ENCODE measurements at places on chromosomes 5 and 9. TPM values are rescaled to one million over a fixed set of nuclear protein-coding genes. Genes with fewer than 3 reads are reported as not detected.

DNA sequence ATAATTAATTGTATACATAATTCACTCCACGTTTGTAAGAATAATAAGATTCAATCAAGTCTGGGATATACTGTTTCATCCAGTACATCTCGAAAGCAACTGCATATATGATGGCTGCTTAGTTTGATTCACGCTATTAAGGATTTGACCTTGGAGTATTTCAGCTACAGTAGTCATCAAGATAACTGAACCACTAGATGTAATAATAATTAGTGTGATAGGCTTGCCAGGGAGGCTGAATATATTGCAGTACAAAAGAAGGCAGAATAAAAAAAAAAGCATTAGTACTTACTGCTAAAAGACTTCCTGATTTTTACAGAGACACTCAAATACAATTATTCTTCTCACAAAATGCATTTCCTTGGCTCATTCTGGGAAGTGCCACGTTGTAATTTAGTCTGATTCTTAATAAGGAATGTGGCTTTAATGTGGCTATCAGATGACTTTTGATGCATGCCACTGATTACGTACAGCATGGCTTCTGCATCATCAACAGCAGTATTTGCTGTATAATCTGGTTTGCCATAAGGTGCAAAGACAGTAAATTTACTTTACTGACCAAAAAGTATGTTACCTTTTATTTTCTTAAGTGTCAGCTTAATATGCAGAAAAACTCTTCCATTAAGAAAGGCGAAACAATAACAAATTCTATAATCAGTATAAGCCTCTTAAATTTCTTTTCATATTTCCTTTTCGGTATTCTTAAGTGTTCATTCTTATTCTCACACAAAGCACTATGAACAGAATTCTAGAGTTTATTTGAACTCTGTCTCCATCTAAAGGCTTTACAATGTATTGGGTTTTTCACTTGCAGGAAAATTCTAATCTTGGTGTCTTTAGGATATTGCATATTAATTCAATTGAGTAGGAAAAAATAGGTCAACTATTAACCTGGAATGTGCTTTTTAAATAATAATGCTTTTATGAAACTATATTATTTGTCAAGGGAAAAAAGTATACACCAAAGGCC lies 166.4 kb downstream of the SLF1 start:
- no peaks in the 10 kb centered on the region for H3K36me3 ChIP-seq
- H3K4me1 ChIP-seq = no peaks in the 10 kb centered on the region
- H3K4me3 ChIP-seq = no peak overlapping the region
- peak; percentile 7 for DNase-seq
- no peak overlapping the region for H3K27ac ChIP-seq

DNA sequence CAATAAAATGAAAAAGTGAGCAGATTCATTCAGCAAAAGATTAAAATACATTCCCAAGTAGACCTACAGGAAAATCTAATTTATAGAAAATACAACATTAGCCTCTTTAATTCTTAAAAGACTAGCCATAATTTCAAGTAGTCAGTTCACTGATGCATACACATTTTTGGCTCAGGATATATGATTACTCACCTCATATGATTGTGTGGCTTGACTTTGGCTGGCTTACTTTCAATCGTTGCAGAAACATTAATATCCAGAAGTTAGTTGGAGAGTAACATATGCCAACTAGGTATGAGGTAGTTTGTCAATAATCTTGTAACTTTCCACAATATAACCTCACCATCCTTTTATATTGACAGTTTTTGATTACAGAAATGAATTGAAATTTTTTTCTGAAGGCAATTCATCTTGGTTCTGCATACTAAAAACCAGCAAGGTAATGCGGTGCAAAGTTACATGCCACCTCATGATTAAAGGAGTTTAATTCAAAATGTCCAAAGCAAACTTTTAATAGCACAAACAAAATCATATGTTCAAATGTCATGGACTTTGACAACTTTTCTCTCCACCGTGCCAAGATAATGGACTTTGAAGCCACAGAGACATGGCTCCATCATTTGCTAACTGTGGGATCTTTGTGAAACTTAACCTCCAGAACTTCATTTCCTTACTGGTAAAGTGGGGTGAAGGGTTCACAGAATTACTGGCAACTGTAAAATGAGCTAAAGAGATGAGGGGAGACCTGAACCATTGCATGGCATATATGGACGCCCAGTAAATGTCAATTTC lies 76.6 kb upstream of the PAM start:
- no peaks in the 10 kb centered on the region for H3K36me3 ChIP-seq
- no peaks in the 10 kb centered on the region for H3K27me3 ChIP-seq
- H3K4me3 ChIP-seq = no peak overlapping the region
- peak; percentile 93 for DNase-seq

DNA sequence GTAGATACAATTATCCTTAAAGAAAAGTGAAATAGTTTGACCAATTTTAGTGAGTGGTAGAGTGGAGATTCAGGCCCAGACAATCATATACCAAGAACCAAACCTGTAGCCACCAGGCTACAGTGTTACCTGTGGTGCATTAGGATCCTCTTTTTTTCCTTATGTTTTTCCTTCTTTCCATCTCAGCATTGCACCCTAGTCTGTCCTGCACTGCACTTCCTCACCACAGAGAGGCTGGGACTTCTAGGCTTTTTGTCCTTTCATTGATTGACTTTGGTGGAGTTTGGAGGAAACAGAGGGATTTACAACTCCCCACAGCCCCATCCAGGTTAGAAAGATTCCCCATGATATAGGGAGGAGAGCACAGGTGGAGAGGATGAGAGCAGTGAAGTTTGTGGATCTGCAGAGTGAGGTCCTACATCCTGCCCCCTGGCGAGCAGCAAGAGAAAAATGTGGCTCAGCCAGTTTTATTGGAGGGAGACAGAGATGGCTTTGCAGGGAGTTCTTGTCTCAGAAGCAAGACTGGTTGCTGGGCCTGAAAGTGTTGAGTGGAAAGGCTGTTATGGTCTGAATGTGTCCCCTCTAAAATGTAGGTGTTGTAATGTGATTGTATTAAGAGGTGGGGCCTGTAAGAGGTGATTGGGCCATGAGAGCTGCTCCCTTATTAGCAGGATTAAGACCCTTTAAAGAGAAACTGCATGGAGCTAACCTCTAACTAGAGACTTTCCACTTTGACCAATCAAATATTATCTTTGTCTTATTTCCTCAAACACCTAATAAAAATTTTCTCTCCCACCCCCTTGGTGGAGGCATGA lies 36.2 kb downstream of the KIF4B start:
- H3K27me3 ChIP-seq = no peaks in the 10 kb centered on the region
- peak; percentile 31 for DNase-seq
- no peaks in the 10 kb centered on the region for H3K4me1 ChIP-seq
- no peak overlapping the region for H3K27ac ChIP-seq
- H3K4me3 ChIP-seq = no peak overlapping the region

- H3K36me3 ChIP-seq = no peaks in the 10 kb centered on the region
- DNase-seq = no peak
- H3K27ac ChIP-seq = no peak overlapping the region
- peaks cover 14% of the 10 kb centered on the region for H3K4me1 ChIP-seq
These were observed 312.8 kb downstream of the TAF11L14 start for GRCh38 chr5:17947029-17947428.

GRCh38 chr9:4933177-4933576 lies 51.9 kb upstream of the JAK2 start:
- DNase-seq = peak; percentile 96
- H3K27me3 ChIP-seq = no peaks in the 10 kb centered on the region
- peaks cover 39% of the 10 kb centered on the region for H3K4me1 ChIP-seq
- H3K27ac ChIP-seq = peak overlapping the region; percentile 92

Gene SLC46A2
- not detected for total RNA-seq

Gene CD74
- total RNA-seq = 0.22 TPM
